GM04503 (cell line): ENCODE measurements at places on chromosomes 2 and 18.

DNA sequence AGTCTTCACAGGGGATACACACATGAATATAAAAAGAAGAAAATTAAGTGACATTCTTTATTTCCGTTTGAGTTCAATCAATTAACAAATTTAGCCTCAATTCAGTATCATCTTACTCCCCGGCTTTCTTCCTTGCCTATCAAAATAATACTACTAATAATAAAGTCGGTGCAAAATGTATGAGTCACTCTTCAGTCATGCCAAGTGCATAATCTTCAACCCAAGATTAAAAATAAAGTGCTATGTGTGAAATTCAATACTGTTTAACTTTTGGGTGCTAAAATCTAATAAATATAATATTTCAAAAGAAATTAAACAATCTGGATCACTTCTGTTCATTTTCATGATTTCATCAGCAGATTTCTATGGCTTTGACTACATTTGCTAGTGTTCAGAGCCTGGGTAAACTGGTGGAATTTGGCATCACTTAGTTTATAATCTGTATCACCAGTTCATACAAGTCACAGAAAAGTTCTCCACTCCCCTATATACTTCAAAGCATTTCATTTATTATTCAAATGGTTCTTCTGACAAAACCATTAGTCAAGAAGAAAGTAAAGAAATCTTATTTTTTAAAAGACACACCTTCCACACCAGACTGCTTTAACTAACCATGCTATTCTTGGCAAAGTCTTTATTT is 183.6 kb downstream of the THADA start:
- DNase-seq = no peak

DNA sequence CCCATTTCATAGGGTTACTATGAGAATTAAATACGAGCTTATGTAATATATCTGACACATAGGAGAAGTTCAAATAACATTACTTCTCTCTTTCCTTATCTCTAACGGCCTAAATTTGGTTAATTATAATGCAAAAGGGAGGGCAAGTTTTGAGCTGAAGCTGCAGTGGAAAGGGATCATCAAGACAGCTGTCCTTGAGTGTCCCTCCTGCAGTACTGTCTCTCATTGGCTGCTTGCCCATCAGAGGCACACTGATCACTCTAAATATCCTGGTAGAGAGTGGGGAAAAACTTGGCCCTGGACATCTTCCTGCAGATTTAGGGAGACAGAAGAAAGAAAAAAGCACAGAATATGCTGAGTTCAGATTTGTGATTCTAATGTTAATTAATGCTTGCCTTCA is 186.0 kb downstream of the CAMKMT start:
- no peak for DNase-seq

- no peak for DNase-seq
These were observed 312.9 kb downstream of the CYP26B1 start for GRCh38 chr2:71834796-71835195.

DNA sequence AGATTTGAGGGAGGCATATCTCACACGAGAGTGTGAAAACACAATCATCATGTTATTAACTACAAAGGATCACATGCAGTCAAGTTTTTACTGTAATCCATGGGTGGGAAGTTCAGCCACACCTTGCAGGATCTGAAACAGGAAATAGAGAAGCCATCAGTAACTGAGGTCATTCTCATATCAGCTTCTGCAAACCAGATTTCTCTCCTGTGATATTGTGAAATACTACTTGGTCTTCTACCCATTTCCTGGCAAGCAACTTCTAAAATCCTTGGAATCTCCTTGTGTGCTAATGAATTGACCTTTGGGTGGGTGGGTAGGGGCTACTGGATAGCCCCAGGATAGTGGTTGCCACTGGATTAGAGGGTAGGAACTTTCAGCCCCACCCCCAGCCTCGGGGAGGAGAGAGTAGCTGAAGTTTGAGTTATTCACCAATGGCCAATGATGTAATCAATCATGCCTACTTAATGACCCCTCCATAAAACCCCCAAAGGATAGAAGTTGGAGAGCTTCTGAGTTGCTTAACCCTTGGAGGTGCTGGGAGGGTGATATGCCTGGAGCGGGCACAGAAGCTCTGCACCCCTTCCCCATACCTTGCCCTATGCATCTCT is 25.6 kb upstream of the TGIF1 start:
- DNase-seq = no peak

GRCh38 chr2:48448274-48449061 is 81.5 kb upstream of the STON1 start:
- peak; percentile 78 for DNase-seq

DNA sequence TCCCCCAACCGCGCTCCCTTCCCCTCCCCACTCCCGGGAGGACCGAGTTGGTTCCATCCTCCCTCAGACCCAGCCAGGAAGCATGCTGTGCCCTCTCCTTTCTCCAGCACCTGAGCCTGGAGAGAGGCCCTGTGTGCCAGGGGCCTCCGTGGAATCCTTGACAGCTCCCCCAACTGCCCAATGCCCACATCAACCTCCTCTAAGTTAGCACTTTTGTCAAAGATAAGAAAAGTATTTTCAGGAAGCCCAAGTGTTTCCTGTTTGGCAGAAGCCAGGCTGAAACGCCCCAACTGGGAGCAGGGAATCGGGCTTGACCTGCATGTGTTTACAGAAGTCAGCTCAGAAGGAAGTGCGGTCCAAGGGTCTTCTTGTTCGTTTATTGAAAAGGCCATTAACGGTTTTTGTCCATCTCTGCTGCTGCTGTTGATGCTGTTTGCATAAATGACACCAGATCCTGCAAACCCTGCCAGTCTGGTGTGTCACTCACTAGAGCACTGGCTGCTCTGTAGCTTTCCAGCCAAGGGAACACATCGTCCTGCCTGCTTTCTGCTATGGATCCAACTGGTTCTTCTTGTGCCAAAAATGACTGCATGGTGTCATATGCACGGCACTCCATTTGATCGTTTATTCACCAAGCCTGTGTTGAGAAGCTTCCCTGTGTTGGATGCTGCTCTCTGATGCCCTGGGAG is 35.4 kb upstream of the COL6A3 start:
- no peak for DNase-seq

DNA sequence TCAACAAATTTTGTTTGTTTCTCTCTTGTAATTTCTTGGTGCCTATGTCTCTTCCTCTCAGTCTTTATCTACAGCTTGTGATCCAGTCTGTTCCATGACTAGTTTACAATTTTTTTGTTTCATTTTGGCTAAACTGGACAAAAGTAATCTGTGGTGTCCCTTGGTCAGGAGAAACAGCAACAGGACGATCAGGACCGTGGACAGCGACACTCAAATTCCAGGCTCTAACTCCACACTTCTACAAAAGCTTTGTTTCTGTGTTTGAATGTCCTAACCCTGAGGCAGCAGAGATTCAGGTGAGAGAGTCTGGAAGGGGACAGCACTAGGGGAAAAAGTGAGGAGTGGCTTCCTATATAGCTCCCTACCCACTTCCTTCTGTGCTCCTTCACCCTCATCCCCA is 593.3 kb upstream of the FANCL start:
- DNase-seq = no peak

GRCh38 chr2:181790716-181791649 is 100.5 kb upstream of the ITPRID2 start:
- peak; percentile 80 for DNase-seq
